ENCODE measurements at places on chromosomes 11 and 22.

GRCh38 chr22:46428602-46429324 is 93.2 kb downstream of the TRMU start:
- no peak for DNase-seq

- no peak for DNase-seq
Measured at GRCh38 chr11:124902616-124903015, 5.0 kb upstream of the ROBO4 start.

DNA sequence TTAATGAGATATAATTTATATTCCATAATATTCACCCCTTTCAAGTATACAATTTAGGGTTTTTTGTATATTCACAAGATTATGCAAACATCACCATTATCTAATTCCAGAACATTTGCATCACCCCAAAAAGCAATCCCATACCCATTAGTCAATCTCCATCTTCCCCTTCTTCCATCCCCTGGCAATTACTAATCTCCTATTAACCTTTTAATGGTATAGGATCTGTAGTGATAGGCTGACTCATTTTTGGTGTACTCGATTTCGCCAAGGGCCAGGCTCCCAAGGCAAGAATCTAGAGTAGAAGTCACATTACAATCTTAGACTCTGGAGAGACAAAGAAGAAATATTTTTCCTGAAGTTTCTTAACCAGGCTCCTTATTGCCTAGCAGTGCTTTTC is 113.4 kb downstream of the GAB2 start:
- DNase-seq: no peak

GRCh38 chr11:21410513-21410912 is 741.1 kb downstream of the NELL1 start:
- DNase-seq: no peak

GRCh38 chr22:33922349-33922681 is 2.0 kb upstream of the LARGE1 start:
- DNase-seq: no peak

GRCh38 chr11:126870021-126870420 is 130.5 kb downstream of the KIRREL3 start:
- no peak for DNase-seq

GRCh38 chr11:5700421-5701054 is 10.9 kb downstream of the TRIM22 start:
- no peak for DNase-seq

- DNase-seq: no peak
Measured at GRCh38 chr22:47802421-47802820, 1040.0 kb downstream of the TBC1D22A start.

GRCh38 chr11:20022363-20023081 is 137.8 kb downstream of the DBX1 start:
- DNase-seq: no peak

DNA sequence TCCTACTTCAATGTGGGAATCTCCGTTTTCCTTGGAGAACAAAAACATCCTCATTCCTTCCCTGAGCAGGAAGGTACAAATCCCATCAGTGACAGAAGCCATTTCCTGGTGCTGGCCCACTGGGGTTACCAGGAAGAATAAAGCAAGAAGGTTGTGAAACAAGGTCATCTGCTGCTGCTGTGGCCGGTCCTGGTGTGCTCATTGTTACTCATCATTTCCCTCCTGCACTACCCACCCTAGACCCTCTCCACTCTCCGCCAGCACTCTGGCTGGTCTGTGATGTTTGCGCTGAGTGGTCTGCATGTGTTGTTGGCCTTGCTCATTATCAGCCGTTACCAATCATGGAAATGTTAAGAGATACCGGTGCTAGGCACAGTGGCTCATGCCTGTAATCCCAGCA is 37.0 kb downstream of the OSBP2 start:
- DNase-seq: no peak

- DNase-seq: no peak
Measured at GRCh38 chr11:125680747-125681146, at the start of gene ACRV1. Gene ACRV1, minus strand, starts transcription at chr11:125680847. Its CDS starts 67 bp downstream, at chr11:125680780.

GRCh38 chr11:19777377-19778102 is 64.9 kb downstream of the NAV2 start:
- no peak for DNase-seq

Data from stimulated activated CD4-positive, alpha-beta T cell treated with anti-CD3 and anti-CD28 coated beads, Interleukin-1b, Interleukin-23, amount 100 ng/mL, for 1 hour (primary cell).